HT1080 (cell line): ENCODE measurements at places on chromosomes 4 and X.

GRCh38 chr4:109303140-109303496, 660 bp upstream of the COL25A1 start:
- no peak for DNase-seq

- no peak for DNase-seq
Measured at GRCh38 chr4:85565761-85566480, 91.0 kb downstream of the ARHGAP24 start.

DNA sequence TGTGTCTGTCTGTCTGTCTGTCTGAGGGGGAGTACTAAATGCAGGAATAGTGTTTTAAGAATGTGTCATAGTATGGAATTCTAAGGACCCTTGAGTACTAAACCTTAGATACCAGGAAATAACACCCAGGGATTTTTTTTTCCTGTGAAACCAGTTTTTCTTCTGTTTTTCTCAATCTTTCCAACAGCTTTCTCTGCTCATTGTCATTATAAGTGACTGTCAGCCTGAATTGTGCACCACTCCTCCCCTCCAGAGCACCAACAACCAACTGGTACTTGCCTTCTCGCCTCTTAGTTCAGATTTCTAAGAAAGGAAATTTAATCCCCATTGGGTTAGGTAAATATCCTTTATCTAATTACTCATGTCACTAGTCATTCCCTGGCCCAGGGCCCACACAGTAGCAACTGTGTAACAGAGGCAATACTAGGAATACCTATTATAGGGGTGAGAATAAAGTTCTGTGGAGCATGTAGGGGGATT, 320.6 kb downstream of the ADGRL3 start:
- DNase-seq, result peak; percentile 71

DNA sequence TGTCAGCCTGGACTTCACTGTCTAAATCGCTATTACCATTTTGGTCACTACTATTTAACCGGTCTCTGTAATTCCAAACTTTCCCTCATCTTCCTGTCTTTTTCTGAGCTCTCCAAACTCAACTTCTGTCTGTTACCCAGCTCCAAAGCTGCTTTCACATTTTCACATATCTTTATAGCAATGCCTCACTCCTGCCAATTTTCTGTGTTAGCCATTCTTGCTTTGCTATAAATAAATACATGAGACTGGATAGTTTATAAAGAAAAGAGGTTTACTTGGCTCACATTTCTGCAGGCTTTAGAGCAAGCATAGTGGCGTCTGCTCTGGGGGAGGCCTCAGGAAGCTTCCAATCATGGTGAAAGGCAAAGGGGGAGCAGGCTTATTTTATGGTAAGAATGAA, 368.3 kb upstream of the GNPDA2 start:
- no peak for DNase-seq

DNA sequence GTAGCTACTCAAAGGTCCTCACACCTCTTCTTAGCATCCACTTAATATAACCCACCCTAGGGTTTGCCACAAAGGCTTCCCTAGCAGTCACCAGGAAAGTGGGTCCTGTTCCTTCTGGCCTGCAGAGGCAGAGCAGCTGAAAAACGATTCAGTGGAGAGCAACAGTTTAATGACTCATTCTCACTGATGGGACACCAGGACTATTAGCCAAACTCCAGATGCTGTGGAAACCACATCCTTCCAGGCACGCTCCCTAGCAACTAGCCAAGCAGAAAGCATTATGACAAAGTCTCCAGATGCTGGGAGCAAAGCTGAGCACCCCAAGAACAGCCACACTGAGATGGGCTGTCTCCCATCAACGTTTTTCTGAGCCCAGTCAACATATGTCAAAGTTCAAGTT, 30.3 kb upstream of the UTP14A start:
- peak; percentile 85 for DNase-seq
